ENCODE measurements at places on chromosomes 3 and 15.
A peak's percentile ranks its signal among the peaks of the same experiment; 100 is the strongest.

- DNase-seq, result peak; percentile 7
These were observed 41.0 kb downstream of the STARD5 start for GRCh38 chr15:81282911-81283310.

DNA sequence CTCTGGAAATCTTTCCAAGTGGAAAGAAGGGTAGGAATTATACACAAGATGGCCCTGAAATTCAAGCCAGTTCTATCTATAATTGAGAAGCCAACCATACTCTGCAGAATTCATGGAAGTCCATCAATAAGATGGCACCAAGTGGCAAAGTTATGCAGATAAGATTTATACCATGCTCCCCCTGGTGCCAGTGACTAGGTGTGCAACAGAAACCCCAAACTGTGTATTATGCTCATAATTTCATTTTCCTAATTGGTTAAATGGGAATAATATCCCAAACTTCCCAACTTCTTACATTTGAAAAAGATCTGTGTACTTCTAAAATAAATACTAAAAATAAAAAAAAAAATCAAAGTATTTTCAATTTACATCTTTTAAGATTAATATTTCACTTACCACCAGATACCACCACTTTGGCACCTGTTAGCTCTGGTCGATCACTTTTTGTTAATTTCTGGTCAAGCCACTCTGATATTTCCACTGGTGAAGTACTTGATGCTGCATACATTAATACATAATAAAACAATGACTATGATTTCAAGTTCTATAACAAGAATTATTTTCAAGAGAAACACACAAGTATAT, 25.9 kb downstream of the ETFA start:
- no peak for DNase-seq

- peak; percentile 61 for DNase-seq
These were observed 26.2 kb downstream of the MAP4 start for GRCh38 chr3:47989981-47990440.

GRCh38 chr3:65560133-65560532, 478.6 kb downstream of the MAGI1 start:
- DNase-seq, result no peak

- no peak for DNase-seq
These were observed 850.0 kb downstream of the CADM2 start for GRCh38 chr3:85808755-85809154.

- DNase-seq, result no peak
These were observed 292.9 kb upstream of the NR2F2 start for GRCh38 chr15:96037584-96037983.

- no peak for DNase-seq
These were observed 42.3 kb upstream of the SLC25A36 start for GRCh38 chr3:140899363-140899762.

GRCh38 chr3:155991847-155992246, 121.4 kb downstream of the GMPS start:
- no peak for DNase-seq
